CD4-positive, alpha-beta T cell treated with Interferon alpha-2 for 1 hour (primary cell): ENCODE measurements at places on chromosomes 5 and 9.
A peak's percentile ranks its signal among the peaks of the same experiment; 100 is the strongest.

DNA sequence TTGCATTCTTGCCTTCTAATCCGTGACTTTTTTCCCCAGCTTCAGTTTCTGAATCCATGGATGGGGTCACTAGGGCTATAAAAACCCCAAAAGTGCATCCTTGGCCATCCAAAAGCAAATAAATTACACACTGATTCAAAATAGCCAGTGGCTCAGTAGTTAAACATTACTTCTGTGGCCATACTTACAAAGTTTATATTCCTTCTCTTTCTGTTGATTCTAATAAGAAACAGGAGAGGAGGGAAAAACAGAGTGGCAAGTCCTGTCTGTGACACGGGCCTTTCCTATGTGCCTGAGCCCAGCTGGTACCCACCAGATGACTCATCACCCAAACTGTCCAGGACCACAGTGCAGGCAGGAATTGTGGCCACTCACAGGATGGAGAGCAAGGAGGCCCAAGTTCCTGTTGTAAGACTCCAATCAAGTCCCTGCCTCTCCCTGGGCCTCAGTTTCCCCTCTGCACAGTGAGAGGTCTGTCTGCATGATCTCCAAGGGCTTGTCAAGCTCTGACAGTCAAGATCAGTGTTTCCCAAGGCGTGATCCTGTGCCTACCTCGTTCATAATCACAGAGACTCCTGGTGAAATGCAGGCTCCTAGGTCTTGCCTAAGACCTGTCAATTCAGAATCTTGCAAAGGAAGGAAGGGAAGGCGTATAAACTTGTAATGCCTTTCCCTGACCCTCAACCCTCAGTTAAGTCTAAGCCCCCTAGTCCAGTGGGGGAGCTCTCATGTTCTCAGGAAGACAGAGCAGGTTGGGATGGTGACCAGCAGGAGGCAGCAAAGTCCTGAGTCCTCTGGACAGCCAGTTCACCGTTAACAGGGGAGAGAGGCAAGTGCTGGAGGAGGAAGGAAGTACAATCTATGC is 29.5 kb downstream of the TNIP1 start:
- peak; percentile 76 for DNase-seq

- peak; percentile 60 for DNase-seq
These were observed 265.8 kb downstream of the MLLT3 start for GRCh38 chr9:20356403-20357036.

GRCh38 chr9:30172206-30172605 is 2212.2 kb upstream of the ACO1 start:
- no peak for DNase-seq

DNA sequence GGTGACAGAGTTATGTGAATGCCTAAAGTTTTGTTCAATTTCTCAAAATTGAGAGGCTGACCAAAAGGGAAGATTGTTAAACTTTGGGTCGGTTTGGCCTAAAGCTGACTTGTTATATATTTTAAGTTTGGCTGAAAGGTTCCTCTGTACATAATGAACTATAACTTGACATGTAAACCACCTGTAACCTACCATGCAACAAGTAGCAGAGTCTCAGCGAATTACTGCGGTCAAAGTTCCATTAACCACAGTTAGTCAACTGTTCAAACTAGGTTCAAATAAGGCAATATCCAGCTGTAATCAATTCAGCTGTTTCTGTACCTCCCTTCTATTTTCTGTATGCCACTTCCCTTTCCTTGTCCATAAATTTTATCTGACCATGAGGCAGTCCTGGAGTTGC is 325.1 kb upstream of the NMUR2 start:
- no peak for DNase-seq

GRCh38 chr9:111992523-111992922 is 95.9 kb downstream of the UGCG start:
- DNase-seq, result no peak

DNA sequence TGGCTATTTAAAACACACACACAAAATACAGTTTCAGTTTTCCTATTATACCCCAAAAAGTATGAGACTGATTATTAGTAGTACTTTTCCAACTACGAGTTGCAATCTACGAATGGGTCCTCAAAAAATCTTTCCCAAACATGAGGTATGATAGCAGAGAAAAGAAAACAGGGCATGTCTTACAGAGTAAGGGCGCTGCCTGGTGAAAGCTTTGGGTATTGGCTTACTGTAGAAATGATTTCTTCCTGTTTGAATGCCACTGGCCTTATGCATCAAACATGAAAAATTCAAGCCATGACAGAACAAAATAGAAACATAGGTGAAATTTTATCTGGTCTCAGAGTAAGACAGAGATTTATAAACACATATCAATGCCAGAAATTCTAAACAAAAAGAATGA is 448.0 kb downstream of the SPOCK1 start:
- DNase-seq, result no peak

GRCh38 chr5:136155761-136156160 is 23.1 kb downstream of the SMAD5 start:
- no peak for DNase-seq

DNA sequence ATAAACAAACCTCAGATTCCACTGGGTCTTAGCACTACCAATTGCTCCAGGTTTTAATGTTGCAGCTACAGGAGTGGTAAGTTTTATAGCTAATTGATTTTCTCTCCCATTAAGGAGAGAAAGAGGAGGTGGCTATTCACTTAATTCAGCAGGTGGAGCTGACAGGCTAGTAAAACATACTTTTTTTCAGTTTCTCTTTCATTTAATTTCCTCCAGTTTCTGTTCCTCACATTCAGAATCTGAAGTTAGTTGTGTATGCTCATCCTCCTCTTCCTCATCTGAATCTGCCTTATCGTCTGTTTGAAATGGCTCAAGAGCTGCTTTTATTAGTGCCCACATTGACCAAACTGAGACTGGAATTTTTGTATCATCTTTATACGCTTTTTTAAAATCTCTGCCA is 98.0 kb downstream of the PLPPR1 start:
- no peak for DNase-seq

- no peak for DNase-seq
These were observed 190.2 kb downstream of the CACNA1B start for GRCh38 chr9:138067613-138068367.

DNA sequence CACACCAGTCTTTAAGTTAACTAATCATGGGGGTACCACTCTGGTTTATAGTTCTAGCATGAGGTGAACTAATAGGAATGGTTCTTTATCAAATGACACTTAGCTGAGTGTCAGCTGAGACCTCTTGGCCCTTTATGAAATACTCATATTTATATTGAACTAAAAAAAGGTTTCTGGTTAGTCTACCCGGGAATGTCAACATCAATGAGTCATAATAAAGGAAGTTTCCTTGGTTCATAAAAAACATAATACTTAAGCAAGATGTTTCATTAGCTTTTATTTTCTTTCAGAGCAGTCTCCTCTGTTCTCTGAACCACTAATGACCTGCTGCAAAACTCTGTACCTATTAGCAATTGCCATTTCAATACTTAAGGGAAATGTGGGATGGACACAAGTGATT is 13.7 kb downstream of the DAB2 start:
- no peak for DNase-seq

GRCh38 chr5:41416336-41416735 is 94.1 kb downstream of the PLCXD3 start:
- DNase-seq, result no peak

DNA sequence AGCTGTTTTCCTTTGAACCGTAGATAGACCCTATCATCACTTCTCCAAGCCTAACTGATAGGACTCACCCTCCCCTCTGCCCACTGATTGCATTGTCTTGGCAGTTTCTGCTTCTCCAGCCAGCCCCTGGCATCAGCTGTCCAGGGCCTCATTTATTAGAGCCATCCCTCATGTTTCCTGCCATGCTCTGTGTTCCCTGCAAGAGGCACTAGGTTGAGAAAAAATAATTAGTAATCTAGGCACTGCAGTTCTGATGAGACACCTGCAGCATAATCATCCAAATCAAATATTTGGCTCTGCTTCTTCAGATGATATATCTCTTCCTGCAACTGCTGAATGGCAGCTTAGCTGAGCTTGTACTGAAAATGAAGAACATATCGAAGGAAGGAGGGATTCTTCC is 303.0 kb upstream of the TLE4 start:
- no peak for DNase-seq

DNA sequence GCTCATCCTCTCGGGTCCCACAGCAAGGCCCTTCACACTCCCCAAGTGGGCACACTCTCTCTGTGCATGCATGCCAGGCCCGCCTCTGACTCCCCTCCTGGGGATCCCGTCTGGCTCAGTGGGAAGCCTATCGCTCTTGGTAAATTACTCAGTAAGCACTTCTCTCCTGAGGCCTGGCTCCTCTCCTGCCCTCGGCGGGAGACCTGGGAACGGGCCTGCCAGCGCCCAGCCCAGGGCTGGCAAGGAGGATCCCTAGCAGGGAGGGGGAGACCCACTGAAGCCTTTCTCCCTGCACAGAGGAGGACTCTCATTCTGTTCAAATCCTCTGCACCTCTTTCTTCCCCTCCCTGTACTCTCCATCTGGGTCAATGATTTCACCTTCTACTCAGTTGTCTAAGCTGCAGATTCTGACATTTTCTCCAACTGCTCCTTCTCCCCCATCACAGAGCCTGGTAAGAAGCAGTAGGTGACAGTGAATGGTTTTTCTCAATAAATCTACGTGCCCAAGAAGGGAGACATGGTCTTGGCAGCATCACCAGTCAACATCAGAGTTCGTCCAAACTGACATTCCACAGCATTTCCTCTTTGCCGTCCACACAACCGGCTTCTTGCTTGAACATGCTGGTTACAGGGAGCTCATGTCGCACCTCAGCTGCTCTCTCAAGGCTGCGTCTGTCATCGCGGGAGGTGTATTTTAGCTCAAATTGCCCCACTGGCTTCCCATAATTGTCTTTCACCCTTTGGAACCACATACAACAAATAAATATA is 81.9 kb downstream of the GPR21 start:
- DNase-seq, result no peak

GRCh38 chr9:86598411-86599239 is 244.4 kb upstream of the TUT7 start:
- no peak for DNase-seq

DNA sequence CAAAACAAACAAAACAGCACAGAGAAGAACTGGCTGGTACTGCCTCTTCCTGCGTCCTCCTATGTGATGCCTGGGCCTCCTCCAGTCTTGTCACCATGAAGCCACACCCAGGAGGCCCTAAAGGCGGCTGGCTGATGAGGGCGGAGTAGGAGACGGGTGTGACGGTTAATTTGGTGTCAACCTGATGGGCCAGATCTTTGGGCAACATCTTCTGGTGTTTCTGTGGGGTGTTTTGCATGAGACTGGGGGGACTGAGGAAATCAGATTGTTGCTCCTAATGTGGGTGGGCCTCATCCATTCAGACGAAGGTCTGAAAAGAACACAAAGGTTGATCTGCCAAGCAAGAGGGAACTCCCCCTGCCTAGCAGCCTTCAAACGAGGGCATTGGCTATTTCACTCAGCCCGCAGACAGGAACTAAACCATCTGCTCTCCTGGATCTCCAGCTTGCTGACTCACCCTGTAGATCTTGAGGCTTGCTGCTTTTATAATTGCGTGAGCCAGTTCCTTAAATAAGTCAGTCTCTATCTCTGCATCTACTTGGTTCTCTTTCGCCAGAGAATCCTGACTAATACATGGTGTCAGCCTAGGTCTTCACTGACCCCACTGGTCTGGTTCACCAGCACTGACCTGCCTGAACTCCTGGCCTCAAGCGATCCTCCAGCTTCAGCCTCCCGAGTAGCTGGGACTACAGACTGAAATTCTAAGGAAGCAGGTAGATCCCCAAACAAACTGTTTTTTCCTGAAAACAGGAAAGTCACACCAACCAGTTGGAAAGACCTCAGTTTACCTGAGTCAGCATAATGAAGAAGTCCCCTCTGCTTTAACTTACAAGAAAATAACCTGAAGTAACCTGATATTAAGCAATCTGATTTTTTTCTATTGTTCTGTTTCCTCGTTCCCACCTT is 12.8 kb upstream of the ZFP62 start:
- DNase-seq, result peak; percentile 43

DNA sequence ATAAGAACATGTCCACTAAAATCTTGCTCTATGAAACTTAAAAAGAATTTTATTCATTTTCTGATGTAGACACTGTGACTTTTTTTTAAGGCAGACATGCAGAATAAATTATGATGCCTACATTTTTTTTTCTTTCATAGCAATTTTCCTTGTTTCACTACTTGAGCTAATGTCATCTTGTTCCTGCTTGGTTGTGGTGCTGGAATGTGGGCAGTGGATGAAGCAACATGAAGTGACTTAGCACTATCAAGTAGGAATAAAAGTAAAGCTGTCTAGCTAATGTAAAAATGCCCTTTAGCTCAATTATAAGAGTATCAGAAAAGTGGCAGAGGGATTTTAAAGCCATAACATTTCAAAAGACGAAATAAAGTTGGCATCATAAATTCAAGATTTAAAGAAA is 191.0 kb downstream of the ADAMTS6 start:
- no peak for DNase-seq

GRCh38 chr9:127128341-127129072 is 6.1 kb upstream of the ANGPTL2 start:
- DNase-seq, result no peak

DNA sequence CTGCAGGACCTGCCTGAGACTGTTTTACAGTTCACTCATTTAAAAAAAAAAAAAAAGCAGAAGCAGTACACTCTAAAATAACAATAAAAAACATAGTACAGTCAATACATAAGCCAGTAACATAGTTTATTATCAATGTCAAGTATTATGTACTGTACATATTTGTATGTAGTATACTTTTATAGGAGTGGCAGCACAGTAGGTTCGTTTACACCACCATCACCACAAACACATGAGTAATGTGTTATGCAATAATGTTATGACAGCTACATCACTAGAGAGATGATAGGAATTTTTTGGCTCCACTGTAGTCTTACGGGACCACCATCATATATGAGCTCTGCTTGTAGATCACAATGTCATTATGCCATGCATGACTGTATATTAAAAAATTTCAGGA is 462.8 kb downstream of the ISL1 start:
- no peak for DNase-seq

DNA sequence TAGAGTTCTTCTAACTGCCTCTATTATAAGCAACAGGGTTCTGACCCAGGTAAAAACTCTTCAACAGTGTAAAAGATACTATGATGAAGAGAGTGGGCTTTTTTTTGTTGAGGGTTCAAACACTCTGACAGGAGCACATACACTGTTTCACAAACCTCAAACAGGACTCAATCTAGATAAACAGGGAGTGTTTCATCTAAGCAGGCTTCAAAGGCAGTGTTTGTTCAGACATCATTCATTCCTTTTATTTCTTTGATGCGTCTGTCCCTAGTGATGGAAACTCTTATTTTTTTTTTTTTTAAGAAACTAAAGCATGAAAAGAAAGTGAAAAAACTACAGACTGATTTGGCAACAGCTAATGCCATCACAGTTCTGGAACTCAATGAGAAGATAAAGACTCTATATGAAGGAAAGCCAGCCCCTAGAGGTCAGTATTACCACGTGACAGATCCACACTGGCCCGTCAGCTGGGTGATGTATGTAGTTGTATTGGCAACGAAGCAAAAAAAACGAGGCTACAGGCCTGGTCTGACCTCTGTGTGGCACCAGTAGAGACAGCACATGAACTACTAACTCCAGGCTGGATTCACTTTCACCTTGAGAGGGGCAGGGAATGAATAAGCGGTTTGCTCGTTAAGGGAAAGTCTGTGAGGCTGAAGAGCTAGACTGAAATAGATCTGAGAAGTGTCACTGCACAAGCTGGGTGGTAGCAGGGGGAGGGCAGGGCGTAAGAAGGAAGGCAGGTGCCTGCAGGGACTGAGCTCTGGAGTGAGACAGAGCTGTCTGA is 172.2 kb downstream of the CCDC192 start:
- DNase-seq, result peak; percentile 9

- DNase-seq, result no peak
These were observed 42.7 kb upstream of the IRX4 start for GRCh38 chr5:1925111-1926070.

- no peak for DNase-seq
These were observed 77.6 kb upstream of the LMX1B start for GRCh38 chr9:126536131-126536530.

GRCh38 chr5:122083535-122083934 is 5.5 kb upstream of the LOX start:
- no peak for DNase-seq
